Thyroid gland (tissue), 4 donors: ENCODE measurements at places on chromosomes 4 and X. TPM values are rescaled to one million over a fixed set of nuclear protein-coding genes. Genes with fewer than 3 reads are reported as not detected.

Gene TRIM60
- total RNA-seq = not detected

DNA sequence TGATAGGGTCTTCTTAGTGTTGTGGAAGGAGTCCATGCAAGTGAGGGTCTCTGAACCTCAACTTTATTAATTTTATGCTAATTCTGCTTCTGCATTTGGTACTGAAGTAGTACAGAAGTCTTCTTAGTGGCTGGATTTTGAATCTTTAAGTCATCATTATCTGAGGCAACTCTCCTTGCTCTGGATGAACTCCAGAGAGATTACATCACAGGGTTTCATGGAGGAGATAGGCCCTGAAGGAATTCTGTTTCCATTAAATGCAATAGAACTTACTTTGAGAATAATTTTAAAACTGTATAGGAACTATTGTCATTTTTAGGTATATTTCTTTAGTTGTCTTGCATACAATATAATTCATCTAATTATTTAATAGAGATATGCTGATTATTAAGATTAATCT is 451.2 kb downstream of the FAT4 start:
- no peak for DNase-seq

GRCh38 chrX:48789366-48790220 is 3.2 kb downstream of the GATA1 start:
- no peak for DNase-seq

GRCh38 chr4:160373911-160374310 is 1271.0 kb downstream of the RAPGEF2 start:
- no peak for DNase-seq
